Pancreas (tissue), 10 donors: ENCODE measurements at places on chromosomes 1 and 21. TPM values are rescaled to one million over a fixed set of nuclear protein-coding genes. Genes with fewer than 3 reads are reported as not detected.

- no peak for DNase-seq
- H3K4me1 ChIP-seq: peaks cover 7% of the 10 kb centered on the region
- no peaks in the 10 kb centered on the region for H3K36me3 ChIP-seq
- H3K4me3 ChIP-seq: no peak overlapping the region
- H3K27ac ChIP-seq: no peak overlapping the region
Measured at GRCh38 chr1:64039390-64039926, 164.0 kb upstream of the UBE2U start.

Gene CELF3
- total RNA-seq: 1.3 TPM

- H3K27ac ChIP-seq: no peak within 1 kb of the TSS
- peaks cover 20% of the 10 kb centered on the region for H3K27me3 ChIP-seq
- peak within 1 kb of the TSS; percentile 60 for H3K4me3 ChIP-seq
- DNase-seq: no peak
- H3K36me3 ChIP-seq: no peaks in the 10 kb centered on the region
Measured at GRCh38 chr1:77281491-77282186, at the start of gene AK5. AK5 (plus strand) TSS chr1:77282019; CDS start chr1:77282314, 295 bp downstream.

DNA sequence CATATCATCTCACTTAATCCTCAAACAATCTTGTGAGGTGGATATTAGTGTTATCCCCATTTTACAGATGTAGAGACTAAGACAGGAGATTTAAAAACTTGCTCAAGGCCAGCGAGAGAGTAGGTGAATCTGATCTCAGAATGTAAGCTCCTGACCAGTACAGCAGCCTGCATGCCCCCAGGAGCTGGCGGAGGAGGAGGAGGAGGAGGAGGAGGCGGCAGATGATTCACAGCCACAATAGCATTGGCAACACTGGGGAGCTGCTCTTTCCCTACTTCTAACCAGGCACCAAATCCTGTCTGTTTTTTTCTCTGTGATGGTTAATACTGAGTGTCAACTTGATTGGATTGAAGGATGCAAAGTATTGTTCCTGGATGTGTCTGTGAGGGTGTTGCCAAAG is 243.2 kb downstream of the ATG4C start:
- H3K4me3 ChIP-seq: no peak overlapping the region
- no peak overlapping the region for H3K27ac ChIP-seq
- no peak for DNase-seq
- H3K36me3 ChIP-seq: no peaks in the 10 kb centered on the region
- no peaks in the 10 kb centered on the region for H3K4me1 ChIP-seq
- H3K27me3 ChIP-seq: no peaks in the 10 kb centered on the region

Gene IL20
- not detected for total RNA-seq

GRCh38 chr1:201882665-201883132 is 6.0 kb upstream of the SHISA4 start:
- H3K4me1 ChIP-seq: peaks cover 8% of the 10 kb centered on the region
- no peak overlapping the region for H3K4me3 ChIP-seq
- no peak for DNase-seq
- H3K27me3 ChIP-seq: no peaks in the 10 kb centered on the region
- H3K36me3 ChIP-seq: no peaks in the 10 kb centered on the region

GRCh38 chr1:108010581-108010980 is 45.6 kb upstream of the VAV3 start:
- H3K27ac ChIP-seq: no peak overlapping the region
- no peak for DNase-seq
- no peaks in the 10 kb centered on the region for H3K27me3 ChIP-seq
- no peaks in the 10 kb centered on the region for H3K4me1 ChIP-seq
- no peaks in the 10 kb centered on the region for H3K36me3 ChIP-seq

- H3K4me3 ChIP-seq: no peak overlapping the region
- H3K27ac ChIP-seq: no peak overlapping the region
- no peaks in the 10 kb centered on the region for H3K27me3 ChIP-seq
- H3K36me3 ChIP-seq: no peaks in the 10 kb centered on the region
Measured at GRCh38 chr1:229209816-229210215, 61.1 kb upstream of the RAB4A start.

- H3K4me3 ChIP-seq: no peak overlapping the region
- H3K27ac ChIP-seq: no peak overlapping the region
- H3K27me3 ChIP-seq: no peaks in the 10 kb centered on the region
- DNase-seq: no peak
Measured at GRCh38 chr1:31607360-31607759, 10.1 kb upstream of the HCRTR1 start.

DNA sequence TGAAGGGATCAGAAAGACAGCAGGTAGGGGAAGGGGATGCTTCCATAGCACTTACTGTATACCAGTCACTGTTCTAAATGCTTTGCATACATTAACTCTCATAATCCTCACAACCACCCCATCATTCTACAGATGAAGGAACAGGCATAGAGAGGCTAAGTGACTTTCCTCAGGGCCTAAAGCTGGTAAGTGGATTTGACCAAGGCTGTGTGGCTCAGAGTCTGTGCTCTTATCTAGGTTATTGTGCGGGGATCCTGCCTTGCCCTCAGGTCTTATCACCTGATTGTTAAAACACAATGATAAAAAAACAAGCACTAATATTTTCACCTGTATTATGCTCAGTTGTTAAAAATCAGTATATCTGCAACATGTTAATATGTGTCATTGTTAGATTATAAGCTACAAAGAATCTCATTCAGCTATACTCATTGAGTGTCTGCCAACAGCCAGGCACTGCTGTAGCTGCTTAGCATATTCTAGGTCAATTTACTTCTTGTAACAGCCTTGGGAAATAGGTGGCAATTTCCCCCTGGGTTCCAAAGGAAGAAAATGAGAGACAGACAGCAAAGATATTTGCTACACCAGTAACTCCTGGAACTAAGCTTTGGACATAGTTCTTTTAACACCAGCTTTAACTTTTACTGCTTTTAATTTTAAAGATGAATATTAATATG is 38.6 kb upstream of the RBM15 start:
- no peaks in the 10 kb centered on the region for H3K27me3 ChIP-seq
- H3K27ac ChIP-seq: no peak overlapping the region
- H3K4me1 ChIP-seq: no peaks in the 10 kb centered on the region
- no peak for DNase-seq
- no peak overlapping the region for H3K4me3 ChIP-seq

- no peaks in the 10 kb centered on the region for H3K4me1 ChIP-seq
- H3K36me3 ChIP-seq: no peaks in the 10 kb centered on the region
- no peak overlapping the region for H3K27ac ChIP-seq
- no peak overlapping the region for H3K4me3 ChIP-seq
- H3K27me3 ChIP-seq: no peaks in the 10 kb centered on the region
- DNase-seq: no peak
Measured at GRCh38 chr1:22264464-22265341, 121.8 kb upstream of the WNT4 start.

DNA sequence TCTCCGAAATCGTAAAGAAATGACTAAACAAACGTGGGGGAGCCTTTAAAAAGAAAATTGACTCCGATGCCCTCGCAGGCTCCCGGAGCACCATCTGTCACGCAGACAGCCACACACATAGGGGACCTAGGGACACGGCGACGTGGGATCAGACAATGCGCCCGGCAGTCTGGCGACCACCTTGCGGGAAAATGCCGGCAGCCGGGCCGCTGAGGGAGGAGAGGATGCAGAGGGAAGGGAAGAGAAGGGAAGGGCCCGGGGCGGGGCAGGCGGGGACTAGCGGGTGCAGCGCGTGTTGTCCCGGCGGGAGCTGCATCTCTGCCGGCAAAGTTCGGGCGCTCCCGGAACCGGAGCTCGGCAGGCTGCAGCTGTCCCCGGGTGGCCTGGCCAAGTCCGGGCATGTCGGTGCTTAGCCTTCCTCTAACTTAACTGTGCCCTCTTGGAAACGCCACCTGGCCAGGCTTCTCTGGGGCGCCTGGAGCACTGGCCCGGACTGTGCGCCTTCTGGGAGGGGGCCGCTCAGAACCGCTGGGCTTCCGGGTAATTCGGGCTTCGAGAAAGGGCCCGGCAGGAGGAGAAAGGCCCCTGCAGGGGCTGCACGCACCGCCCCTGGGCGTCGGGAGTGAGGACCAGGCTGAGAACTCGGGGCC is 1.8 kb downstream of the NHLH2 start:
- peak; percentile 68 for DNase-seq
- H3K27ac ChIP-seq: no peak overlapping the region
- peaks cover 53% of the 10 kb centered on the region for H3K27me3 ChIP-seq
- peak overlapping the region; percentile 32 for H3K4me3 ChIP-seq
- H3K36me3 ChIP-seq: no peaks in the 10 kb centered on the region

DNA sequence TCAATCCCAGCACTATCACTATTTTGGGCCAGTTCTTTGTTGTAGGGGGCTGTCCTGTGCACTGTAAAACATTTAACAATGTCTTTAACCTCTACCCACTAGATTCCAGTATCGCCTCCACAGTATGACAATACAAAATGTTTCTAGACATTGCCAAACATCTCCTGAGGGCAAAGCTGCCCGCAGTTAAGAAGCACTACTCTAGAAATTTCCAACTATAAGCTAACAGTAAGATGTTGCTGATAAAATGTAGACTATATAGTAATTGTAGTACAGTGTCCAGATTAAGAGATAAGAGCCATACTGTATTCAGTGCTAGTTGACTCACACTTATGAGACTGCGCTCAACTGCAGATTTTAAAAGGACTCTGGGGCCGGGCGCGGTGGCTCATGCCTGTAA is 5.0 kb downstream of the MTF1 start:
- no peaks in the 10 kb centered on the region for H3K27me3 ChIP-seq
- peaks cover 8% of the 10 kb centered on the region for H3K4me1 ChIP-seq
- H3K4me3 ChIP-seq: no peak overlapping the region

Gene LCK
- total RNA-seq: 0.90 TPM

DNA sequence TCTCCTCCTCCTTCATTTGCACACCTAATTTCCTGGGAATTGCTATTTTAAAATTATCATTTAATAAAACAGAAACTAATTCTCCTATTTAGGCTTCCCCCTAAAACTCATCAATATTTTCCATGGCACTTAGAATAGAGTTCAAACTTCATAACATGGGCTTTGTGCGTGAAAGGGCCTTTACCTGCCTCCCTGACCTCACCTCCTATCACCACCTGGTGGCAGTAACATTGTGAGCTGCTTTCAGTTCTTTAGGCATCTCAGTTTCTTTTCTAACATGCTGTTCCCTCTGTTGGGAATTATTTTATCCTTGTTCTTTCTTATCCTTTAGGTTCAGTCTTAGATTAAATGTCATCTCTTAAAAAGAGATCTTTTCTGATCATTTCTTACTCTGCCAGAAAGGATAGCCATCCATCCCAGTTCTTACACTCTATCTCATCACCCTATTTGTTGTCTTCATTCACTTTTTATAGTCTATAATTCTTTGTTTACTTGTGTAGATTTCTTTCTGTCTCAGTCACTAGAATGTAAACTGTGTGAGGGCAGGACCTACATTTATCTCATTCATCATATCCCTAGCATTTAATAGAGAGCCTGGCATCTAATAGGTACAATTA is 133.8 kb upstream of the KIAA1614 start:
- no peaks in the 10 kb centered on the region for H3K36me3 ChIP-seq
- H3K4me1 ChIP-seq: peaks cover 12% of the 10 kb centered on the region
- DNase-seq: no peak
- H3K4me3 ChIP-seq: no peak overlapping the region
- H3K27ac ChIP-seq: no peak overlapping the region

DNA sequence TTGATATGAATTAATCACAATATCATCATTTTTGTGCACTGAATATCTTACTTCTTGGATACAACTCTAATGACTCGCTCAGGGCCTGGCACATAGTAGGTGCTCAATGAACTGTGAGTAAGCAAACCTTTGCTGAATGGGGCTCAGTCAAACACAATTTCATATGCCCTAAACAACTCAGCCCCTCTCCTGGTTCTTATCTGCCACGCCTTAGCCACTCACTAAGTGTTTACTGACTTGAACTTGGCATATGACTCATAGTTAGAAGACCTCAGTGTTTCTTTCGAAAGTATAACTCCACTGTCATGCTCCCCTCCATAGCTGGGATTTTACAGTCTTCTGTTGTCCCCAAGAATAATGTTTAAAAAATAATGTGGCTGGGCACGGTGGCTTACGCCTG is 4.8 kb upstream of the IFNLR1 start:
- H3K36me3 ChIP-seq: no peaks in the 10 kb centered on the region
- no peaks in the 10 kb centered on the region for H3K4me1 ChIP-seq

Gene S100A7A
- total RNA-seq: not detected

Gene KPRP
- total RNA-seq: not detected

- H3K4me3 ChIP-seq: peak overlapping the region; percentile 63
- peak overlapping the region; percentile 40 for H3K27ac ChIP-seq
- H3K4me1 ChIP-seq: no peaks in the 10 kb centered on the region
- peak; percentile 72 for DNase-seq
- no peaks in the 10 kb centered on the region for H3K36me3 ChIP-seq
- H3K27me3 ChIP-seq: no peaks in the 10 kb centered on the region
Measured at GRCh38 chr1:230977761-230978490, 735 bp downstream of the TTC13 start.

- no peaks in the 10 kb centered on the region for H3K36me3 ChIP-seq
- H3K27ac ChIP-seq: no peak overlapping the region
- peak; percentile 83 for DNase-seq
- no peaks in the 10 kb centered on the region for H3K27me3 ChIP-seq
- peaks cover 15% of the 10 kb centered on the region for H3K4me1 ChIP-seq
- no peak overlapping the region for H3K4me3 ChIP-seq
Measured at GRCh38 chr1:33367485-33368405, 46.8 kb upstream of the A3GALT2 start.

Gene GUCA2A
- 1.4 TPM for total RNA-seq

- no peaks in the 10 kb centered on the region for H3K27me3 ChIP-seq
- DNase-seq: no peak
- no peak overlapping the region for H3K27ac ChIP-seq
- H3K4me1 ChIP-seq: no peaks in the 10 kb centered on the region
- H3K4me3 ChIP-seq: no peak overlapping the region
Measured at GRCh38 chr21:26405071-26405470, 168.0 kb downstream of the CYYR1 start.

DNA sequence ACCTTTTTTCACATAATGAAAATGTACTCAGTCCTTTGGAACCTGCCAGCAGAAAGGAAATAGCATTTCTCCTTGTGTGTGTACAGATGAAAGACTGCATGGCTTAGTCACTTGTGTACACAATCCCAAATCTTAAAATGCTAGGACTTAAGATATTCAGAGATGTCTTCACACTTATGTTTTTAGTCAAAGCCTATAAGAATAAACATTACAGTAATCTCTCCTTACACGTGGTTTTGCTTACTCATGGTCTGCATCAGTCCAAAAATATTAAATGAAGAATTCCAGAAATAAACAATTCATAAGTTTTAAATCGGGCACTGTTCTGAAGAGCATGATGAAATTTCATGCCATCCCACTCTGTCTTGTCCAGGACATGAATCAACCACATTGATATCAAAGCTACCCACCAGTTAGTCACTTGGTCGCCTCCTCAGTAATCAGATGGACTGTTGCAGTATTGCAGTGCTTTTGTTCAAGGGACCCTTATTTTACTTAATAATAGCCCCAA is 75.7 kb upstream of the RRP15 start:
- DNase-seq: no peak
- no peaks in the 10 kb centered on the region for H3K27me3 ChIP-seq
- no peaks in the 10 kb centered on the region for H3K4me1 ChIP-seq
- no peak overlapping the region for H3K4me3 ChIP-seq
- H3K27ac ChIP-seq: no peak overlapping the region
- no peaks in the 10 kb centered on the region for H3K36me3 ChIP-seq
